ENCODE measurements at places on chromosomes 6 and 20. TPM values are rescaled to one million over a fixed set of nuclear protein-coding genes. Genes with fewer than 3 reads are reported as not detected.

The GMDS gene
- 9.7 TPM for polyA plus RNA-seq

The THBS2 gene
- 64.8 TPM for polyA plus RNA-seq

The TRIM31 gene
- polyA plus RNA-seq, result not detected

The HMGCLL1 gene
- 6.6 TPM for polyA plus RNA-seq

The SGK2 gene
- polyA plus RNA-seq, result 0.61 TPM

The MACROD2 gene
- polyA plus RNA-seq, result 3.0 TPM

The PBOV1 gene
- polyA plus RNA-seq, result not detected

The SYNJ2 gene
- polyA plus RNA-seq, result not detected

The TDRD6 gene
- 0.73 TPM for polyA plus RNA-seq

The FAM184A gene
- polyA plus RNA-seq, result 13.7 TPM

Data from muscle of arm (tissue), 14 donors.